ENCODE measurements at places on chromosomes 4 and X.

- peak; percentile 27 for DNase-seq
These were observed 52.8 kb upstream of the POU4F2 start for GRCh38 chr4:146585761-146586333.

- DNase-seq = peak; percentile 47
These were observed 70.7 kb downstream of the ANKRD50 start for GRCh38 chr4:124641715-124642381.

- no peak for DNase-seq
These were observed 26.1 kb upstream of the PTTG2 start for GRCh38 chr4:37934096-37934495.

GRCh38 chrX:110322603-110323002 lies 4.7 kb upstream of the AMMECR1 start:
- no peak for DNase-seq

GRCh38 chr4:83767067-83767466 lies 231.2 kb downstream of the GPAT3 start:
- DNase-seq = no peak

- DNase-seq = no peak
These were observed 293.9 kb downstream of the AFF2 start for GRCh38 chrX:148794350-148794749.

DNA sequence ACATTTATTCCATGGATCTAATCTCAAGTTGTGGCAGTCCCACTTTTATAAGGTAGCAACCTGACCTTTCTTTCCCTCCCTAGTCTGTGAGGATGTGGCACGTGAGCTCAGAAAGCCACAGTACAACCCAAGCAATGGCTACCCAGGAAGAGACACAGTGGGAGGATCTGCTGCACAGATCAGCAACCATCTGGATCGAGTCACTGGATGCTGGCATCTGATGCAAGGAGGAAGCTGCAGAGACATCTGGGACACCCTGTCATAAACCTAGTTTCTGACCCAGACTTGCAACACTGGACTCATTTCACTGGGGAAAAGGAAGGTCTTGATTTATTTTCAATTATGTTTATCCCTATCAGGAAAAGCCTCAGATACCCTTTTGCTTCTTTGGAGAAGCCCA lies 327.1 kb downstream of the PAPSS1 start:
- no peak for DNase-seq

- DNase-seq = no peak
These were observed 72.8 kb downstream of the SMIM20 start for GRCh38 chr4:25986807-25987206.

DNA sequence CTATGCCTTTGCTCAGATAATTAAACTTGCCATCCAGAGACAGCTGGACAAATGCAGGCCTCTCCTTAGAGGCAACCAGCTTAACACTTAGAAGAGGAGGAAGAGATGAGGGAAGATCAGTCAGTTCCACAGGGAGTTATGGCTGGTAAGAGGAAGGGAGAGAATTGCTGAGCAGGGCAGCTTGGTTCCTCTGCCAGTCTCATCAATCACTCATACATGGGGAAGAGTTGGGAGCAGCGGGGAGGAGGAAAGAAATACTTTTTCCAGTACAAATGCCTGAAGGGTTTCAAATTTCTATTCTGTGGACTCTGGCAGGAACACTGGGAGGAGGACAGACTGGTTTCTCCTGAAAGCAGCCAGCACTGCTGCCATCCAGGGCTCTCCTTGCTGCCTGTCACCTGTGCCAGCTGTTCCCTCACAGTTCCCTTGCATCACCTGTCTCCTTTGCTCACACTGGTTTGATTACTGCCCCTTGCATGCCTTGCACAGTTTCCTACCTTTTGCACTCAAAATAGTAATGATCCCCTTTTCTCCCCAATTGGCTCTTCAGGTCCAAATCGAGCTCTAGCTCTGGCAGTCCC lies 59.5 kb downstream of the PGRMC2 start:
- no peak for DNase-seq

DNA sequence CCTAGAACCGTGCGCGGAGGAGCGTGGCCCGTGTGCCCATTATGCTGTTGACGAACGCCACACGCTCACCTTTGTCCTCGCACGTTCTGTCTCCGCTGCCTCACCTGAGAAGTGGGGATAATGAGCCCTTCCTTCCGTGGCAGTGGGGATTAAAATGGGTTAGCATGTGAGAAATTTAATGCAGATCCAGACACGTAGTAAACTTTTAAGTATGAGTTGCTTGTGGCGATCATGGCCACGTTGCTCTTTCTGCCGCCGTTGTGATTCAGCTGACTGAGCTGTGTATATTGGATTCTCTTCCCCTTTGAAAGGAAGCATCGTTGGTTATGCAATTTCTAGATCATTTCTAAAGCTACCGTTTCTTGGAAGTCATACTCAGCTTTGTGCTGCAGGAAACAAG lies 16.5 kb downstream of the TBC1D14 start:
- DNase-seq = peak; percentile 56

GRCh38 chrX:43822014-43822413 lies 60.2 kb downstream of the MAOB start:
- no peak for DNase-seq

DNA sequence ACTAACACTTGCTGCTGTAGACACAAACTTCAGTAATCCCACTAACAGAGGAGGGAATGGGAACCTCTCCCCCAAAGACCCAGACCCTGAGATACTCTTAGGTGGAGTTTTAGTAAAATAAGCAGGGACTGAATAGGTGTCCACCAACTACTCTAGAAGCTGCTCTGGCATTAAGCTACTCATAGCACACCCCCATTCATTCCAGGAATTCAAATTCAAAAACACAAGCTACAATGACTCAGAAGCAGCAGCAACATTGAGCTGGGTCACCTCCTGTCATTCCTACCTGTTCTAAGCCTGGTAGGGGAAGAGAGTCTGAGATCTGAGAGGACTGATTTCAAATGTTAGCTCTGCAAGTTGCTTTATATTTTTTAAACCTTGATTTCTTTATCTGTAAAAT lies 135.4 kb upstream of the FRMPD4 start:
- DNase-seq = no peak

DNA sequence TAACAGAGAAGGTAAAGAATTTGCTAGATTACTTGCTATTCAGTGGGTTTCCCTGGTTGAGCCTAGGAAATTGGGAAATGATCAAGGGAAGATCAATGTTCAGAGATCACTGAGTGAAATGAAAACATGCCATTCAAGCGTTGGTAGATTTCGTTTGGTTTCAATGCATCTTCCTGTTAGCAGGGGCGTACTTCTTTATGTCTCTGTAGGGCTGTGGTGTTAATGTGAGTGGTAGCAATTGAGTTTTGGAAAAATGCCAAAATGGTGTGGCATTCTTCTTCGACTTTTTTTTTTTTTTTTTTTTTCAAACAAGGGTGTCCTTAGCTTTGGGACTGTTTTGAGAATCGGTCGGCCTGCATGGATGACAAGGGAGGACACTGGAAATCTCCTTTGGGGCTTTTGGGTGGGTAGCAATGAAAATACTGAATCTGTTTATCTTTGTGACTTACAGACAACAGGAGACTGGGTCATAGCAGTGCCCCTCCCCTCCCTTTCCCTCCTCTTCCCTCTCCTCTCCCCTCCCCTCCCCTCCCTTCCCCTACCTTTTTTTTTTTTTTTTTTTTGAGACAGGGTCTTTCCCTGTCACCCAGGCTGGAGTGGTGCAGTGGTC lies 50.4 kb downstream of the SPRY1 start:
- no peak for DNase-seq

- DNase-seq = no peak
These were observed 323.8 kb downstream of the DCTD start for GRCh38 chr4:182593402-182593801.

GRCh38 chr4:141350122-141350905 lies 129.6 kb downstream of the ZNF330 start:
- no peak for DNase-seq

- no peak for DNase-seq
These were observed 110.9 kb upstream of the BMP2K start for GRCh38 chr4:78665216-78665770.

- DNase-seq = no peak
These were observed 2.8 kb upstream of the CLCN5 start for GRCh38 chrX:49919617-49920016.

GRCh38 chr4:3406431-3406830 lies 35.3 kb upstream of the HGFAC start:
- DNase-seq = no peak

DNA sequence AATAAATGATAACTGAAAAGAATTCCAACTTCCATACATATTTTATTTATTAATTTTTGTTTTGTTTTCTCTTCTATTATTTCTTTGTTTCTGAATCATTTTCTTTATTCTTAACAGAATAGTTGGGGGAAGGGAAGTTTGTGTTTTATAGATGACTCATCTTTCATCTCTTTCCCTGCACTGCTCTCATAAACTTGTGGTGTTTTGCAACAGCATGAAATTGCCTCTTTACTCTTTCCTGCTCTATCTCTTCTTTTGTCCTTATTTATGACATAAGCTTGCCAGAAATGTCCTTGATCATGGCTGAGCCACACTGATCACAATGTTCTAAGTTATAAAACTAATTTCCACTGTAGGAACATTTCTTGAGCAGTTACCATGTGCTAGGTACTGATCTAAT lies 22.3 kb downstream of the QRFPR start:
- peak; percentile 20 for DNase-seq

- no peak for DNase-seq
These were observed 126.1 kb downstream of the ASB9 start for GRCh38 chrX:15143825-15144121.

DNA sequence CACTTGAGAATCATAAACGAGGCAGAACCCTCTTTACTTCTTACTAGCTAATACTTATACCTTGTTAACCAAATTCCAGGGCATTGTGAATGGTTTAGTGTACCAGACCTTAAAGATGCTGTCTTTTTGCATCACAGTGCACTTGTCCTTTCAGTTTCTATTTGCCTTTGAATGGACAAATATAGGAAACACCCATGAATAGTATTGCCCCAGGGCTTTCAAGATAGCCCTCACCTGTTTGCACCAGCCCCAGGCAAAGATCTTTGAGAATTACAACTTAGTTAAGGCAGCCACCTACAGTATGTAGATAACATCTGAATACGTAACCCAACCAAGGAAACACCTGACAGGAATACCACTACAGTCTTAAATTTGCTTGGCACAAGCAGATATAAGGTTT lies 60.8 kb upstream of the CT45A1 start:
- DNase-seq = no peak

GRCh38 chr4:14636563-14636962 lies 365.7 kb upstream of the CPEB2 start:
- DNase-seq = no peak

- no peak for DNase-seq
These were observed 98.6 kb downstream of the PDLIM5 start for GRCh38 chr4:94550352-94550751.

DNA sequence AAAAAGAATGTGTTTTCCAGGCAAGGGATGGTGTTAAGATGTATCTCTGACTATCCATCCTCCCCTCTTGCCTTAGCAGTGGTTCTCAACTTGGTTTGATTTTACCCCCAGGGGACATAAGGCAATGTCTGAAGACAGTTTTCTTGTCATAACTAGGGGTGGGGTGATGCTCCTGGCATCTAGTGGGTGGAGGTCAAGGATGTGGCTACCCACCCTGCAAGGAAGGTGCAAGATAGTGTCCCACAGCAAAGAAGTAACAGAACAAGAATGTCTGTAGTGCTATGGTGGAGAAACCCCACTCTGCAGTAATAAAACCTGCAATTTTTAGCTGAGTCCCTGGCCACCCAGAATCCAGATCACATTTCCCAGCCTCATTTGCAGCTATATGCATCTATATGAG lies 81.2 kb upstream of the TBL1X start:
- DNase-seq = no peak

DNA sequence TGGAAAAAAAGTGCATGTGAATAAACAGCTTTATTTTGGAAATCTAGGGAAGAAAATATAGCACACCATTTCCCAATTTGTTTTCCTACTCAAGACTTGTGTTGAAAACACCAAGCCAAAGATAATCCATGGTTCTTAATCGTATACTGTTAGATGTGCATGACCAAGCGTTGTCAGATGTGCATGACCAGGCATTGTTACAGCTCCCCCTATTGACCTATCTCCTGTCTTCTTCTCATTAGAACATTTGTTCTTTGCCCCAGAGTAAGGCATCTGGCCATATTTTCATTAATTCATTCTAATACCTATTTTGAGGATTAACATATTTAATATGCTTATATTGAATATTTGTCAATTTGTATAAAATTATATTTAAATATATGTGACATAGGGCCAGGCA lies 14.4 kb upstream of the VCX start:
- no peak for DNase-seq

DNA sequence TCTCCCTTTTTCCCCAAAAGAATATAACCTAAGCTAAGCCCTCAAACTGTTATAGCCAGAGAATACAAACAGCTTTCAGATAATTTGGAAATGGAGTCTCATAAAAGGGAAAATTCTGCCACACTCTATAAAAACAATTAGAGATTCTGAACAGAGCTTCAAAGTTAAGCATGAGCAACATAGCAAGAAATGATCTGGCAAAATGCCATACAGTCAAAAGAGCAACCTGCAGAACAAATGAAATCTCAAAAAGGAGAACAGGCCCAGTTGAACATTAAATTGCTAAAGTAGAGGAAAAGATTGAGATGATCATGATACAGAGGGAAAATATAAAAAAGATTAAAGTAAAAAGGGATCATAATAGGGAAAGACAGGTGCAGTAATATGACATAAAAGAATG lies 250.5 kb downstream of the TLL1 start:
- DNase-seq = no peak

DNA sequence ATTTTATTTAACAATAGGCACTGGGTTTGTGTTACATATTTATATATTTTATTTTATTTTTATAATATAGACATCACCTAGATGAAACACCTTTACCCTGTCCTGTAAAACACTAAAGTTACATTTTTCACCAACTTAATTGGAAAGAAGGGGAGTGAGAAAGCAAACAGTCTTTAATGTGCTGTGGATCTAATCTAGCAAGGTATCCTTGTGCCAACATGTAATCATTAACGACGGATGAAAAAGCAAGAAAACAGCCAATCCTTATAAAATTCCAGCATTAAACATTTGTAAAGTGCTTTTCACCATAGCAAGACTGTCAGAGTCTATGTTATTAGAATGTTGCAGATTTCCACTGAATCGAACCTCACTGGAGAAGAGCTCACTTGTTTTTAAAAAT lies 92.7 kb downstream of the HHIP start:
- DNase-seq = no peak

DNA sequence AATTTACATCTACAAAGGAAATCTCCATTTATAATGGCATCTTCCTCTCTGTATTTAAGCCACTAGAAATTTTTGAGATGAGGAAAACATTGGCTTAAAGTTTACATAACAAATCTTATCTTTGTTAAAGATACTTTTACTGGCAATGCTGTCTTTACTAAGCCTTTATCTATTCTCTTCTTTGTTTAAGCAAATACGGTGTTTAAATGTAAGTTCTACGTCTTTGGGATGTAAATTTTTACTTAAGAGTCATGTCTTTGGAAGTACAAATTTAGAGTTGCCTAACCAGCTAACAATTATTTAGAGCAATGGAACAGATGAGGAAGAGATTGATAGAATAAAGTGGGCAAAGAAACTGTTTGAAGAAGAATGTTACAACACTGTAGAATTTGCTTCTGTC lies 1024.0 kb upstream of the PCDH10 start:
- no peak for DNase-seq

DNA sequence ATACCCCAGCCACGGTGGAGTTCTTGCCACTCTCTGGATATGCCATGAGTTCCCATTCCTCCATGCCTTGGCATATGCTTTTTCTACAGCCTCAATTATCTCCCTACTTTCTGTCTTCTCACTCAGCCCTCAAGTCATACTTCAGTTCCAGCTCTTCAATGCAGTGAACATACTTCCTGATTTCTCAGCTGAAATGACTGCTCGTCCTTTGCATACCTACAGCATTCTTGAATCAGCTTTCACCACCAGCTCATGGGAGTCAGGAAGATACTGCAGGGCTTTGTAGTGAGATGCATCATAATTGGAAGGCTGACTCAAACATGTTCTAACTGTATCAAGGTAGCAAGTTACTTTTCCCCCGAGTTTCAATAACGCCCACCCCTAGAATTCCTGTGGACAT lies 118.4 kb downstream of the APBB2 start:
- no peak for DNase-seq
